ENCODE measurements at places on chromosomes 12 and 14. TPM values are rescaled to one million over a fixed set of nuclear protein-coding genes. Genes with fewer than 3 reads are reported as not detected.

PGF gene
- 10.5 TPM for total RNA-seq

SPX gene
- total RNA-seq: not detected

BICDL1 gene
- 8.5 TPM for total RNA-seq

MYF6 gene
- total RNA-seq: not detected

GRCh38 chr14:93232159-93232558, 25.1 kb downstream of the UBR7 start:
- no peak for DNase-seq

DNA sequence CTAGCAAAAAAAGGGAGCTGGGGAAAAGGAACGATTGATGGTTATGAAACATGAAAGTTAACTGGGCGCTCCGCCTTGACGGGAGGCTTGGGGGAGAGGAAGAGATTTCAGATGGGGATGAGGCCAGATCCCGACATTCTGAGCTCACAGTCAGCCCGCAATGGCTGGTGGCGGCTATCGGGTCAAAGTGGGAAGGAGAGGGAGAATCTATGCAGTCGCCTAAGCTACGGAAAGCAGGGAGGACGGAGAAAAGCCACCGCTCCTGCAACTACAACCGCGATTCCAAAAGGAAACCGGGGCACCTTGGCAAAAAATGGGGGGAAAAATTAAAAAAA, 502 bp downstream of the MPHOSPH9 start:
- no peak for DNase-seq
